ENCODE measurements at places on chromosomes 16 and 17. TPM values are rescaled to one million over a fixed set of nuclear protein-coding genes. Genes with fewer than 3 reads are reported as not detected.
A peak's percentile ranks its signal among the peaks of the same experiment; 100 is the strongest.

Gene TERB1
- not detected for total RNA-seq

DNA sequence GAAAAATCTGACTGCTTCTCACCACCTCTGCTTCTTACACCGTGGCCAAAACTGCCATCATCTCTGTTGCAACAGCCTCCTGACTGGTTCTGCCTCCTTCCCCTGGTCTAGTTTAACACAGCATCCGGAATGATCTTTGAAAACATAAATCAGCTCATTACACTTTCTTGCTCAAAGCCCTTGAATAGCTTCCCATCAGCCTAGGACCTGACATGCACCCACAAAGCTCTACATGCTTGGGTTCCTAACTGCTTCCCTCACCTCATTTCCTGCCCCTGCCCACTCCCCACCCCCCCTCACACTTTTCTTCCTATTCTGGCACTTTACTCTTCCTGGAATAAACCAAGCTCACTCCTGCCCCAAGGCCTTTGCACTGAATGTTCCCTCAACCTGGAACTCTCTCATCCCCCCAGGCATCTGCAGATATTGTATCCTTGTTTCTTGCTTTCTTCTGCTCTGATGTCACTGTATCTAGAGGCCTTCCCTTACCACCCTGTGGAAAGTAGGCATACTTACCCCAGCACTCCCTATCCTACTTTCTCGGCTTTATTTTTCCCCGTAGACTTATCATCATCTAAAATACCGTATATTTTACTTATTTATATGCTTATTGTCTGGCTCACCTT is 112.4 kb downstream of the FTO start:
- no peak for DNase-seq

- no peak for DNase-seq
Observed at GRCh38 chr17:75516619-75517296, 430 bp downstream of the TSEN54 start.

Gene CD300LB
- total RNA-seq = not detected

Gene GPR142
- total RNA-seq = not detected

DNA sequence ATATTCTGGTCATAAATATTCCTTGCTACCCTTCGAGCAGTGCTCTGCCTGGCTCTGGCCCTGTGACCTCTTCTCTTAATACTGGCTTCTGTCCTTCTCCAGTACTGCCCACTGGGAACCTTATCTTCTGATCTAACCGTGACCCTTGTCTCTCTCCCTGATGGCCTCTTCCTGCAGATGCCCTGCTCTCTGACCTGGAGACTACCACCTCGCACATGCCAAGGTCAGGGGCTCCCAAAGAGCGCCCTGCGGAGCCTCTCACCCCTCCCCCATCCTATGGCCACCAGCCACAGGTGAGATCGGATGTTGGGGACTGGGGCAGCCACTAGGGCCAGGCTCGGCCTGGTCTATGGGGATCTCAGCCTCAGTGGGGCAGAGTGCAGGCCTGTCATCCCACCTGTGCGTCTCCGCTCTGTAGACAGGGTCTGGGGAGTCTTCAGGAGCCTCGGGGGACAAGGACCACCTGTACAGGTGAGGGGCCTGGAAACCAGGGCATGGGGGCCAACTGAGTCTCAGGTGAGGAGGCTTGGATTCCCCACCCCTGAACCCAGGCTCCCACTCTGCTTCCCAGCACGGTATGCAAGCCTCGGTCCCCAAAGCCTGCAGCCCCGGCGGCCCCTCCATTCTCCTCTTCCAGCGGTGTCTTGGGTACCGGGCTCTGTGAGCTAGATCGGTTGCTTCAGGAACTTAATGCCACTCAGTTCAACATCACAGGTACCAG is 1.5 kb downstream of the TGFB1I1 start:
- peak; percentile 86 for DNase-seq

DNA sequence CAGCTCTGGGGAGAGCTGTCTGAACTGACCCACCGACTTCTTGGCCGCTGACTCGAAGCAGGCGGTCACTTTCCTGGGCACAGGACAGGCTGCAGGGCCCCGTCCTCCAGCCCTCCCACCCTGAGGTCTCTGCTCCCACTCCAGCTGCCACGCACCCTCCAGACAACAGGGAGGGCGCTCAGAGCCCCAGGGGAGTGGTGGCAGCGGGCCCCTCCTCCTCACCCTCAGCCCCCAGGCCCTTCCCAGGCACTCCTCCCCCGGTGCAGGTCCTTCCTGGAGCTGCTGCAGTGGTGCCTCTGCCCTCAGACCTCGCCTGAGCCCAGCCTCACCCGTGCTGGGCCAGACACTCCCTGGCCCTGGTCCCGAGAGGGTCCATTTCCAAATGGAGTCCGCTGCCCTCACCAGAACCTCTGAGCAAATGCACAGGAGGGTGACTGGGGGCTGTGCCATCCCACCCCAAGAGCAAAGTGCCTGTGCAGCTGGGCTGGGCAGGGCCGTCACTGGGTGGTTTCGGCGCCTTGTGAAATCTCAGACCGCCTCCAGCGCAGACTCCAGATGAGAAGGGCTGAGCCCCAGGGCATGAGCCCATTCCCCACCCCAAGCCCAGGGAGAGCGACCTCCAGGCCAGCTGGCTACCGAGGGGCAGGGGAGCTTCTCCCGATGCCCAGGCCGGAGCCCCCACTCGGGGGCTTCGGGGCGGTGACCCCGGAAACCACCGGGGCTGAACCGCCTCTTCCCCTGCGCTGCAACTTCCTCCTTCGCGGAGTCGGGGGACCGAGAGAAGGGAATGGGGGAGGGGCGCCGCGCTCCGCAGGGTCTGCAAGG is 717 bp downstream of the CYBA start:
- DNase-seq = peak; percentile 70

Gene RNF43
- total RNA-seq = 0.15 TPM

DNA sequence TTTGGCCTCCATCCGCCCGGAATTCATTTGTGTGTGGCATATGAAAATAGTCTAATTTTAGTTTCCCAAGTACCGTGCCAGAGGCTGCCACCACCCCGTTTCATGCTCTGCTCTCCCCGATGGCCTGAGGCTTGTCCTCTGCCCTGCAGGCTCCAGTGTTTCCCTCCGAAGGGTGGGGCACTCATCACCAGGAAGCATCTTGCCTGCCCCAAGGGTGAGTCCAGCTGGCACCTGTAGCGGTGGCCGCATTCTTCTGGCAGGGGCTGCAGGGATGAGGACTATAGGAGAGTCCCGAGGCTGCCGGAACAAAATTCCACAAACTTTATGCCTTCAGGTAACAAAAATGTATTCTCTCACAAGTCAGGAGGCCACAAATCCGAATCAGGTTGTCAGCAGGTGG is 23.1 kb upstream of the CMIP start:
- DNase-seq = no peak

DNA sequence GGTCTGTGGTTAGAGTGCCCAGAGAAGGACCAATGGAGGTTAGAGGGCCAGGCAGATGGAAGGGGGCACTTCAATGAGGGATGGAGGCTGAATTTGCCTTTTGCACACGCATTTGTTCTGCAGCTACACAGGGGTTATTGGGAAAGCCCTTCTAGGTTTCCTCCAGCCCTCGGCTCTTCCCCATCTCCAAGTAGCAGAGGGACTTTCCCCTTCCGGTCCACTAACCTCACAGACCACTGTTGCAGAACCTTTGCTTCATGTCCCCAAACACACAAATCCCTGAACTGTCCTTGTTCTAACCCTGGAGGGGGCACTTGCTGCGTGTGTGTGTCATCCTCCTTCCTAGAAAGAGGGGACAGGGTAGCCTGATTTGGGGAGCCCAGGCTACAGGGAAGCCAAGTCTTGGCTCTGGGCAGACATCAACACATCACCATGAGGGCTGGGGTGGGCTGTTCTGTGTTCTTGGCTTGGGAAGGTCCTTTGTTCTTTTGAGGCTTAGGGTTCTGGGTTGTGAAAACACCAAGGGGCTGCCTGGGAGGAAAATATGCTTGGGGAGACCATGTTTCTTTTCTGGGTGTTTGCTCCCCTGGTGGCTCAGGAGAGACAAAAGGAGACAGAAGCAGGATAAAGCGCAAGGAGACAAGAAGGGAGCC is 7.3 kb upstream of the NR1D1 start:
- no peak for DNase-seq

- no peak for DNase-seq
Observed at GRCh38 chr16:58124601-58124915, 4.6 kb downstream of the CFAP20 start.

Gene SNRNP25
- 40.5 TPM for total RNA-seq

DNA sequence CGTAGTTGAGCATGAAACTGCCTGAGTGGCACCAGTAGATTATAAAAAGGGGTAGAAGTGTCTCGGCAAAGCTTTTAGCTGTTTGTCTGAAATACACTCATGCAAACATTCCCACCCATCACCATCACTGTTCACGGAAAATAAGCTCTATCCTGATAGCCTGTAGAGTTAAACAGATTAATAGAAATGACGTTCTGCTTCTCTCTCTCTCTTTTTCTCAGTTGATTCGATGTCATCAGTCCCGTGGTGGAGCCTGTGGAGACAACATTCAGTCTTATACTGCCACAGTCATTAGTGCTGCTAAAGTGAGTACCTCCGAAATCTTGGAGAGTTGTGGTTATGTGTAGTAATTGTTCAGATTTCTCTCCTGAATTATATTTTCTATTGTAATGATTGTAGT is 224.7 kb downstream of the BCAS3 start:
- DNase-seq = no peak

Gene DPEP2
- total RNA-seq = not detected

DNA sequence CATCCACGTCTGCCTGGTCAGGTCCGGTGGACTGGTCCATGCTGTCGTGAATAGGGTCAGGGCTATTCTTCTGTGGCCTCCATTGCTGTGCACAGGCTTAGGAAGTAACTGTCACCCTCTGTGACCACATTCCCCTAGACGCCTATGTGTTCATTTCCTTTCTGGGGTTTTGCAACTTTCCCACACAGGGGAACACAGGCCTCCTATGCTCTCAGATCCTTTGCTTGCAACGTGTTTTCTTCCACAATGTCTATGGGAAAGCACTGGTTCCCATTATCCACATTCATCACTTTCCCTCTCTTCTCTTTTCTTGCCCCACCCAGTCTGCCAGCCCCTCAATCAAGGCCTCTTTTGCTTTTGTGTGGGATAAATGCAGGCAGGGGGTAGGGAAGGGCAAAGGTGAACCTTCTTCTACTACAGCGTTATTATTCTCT is 43.2 kb upstream of the DNAJA2 start:
- DNase-seq = no peak

Gene CCDC144A
- 1.1 TPM for total RNA-seq

DNA sequence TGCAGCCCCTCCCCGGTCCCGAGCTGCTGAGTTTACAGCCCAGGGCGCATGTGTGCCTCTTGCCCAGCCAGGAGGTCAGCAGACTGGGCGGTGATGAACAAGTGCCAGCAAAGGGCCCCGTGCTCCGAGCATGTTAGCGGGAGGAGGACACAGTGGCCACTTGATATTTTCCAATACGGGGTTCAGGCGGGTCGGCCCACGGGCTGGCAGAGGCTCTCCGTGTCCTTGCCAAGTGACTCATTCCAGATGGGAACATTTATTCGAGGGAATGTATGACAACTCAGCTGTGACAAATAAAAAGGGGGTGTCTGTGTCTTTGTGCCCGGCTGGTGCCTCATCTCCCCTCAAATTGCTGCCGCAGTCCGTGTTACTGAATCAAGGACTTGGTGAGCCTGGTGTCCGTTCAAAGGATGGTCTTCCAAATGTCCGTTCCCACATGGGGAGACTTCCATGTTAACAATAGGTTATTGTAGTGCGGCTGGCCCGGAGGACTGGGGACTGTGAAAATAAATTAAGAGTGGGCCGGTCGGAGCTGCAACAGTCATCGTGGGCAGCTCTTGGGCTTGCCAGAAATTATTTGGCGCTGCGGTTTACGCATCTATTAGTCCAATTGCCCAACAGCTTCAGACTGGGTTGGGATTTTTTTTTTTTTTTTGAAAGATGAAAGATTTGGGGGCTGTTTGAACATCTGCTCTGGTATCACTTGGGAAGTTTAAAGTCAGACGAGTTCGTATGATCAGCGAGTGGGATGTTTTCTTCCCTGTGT is 174.0 kb upstream of the CIBAR2 start:
- DNase-seq = no peak

Gene ACACA
- total RNA-seq = 82.7 TPM

Gene CRISPLD2
- 1.7 TPM for total RNA-seq

GRCh38 chr17:47119746-47120520 is 69.2 kb downstream of the CDC27 start:
- no peak for DNase-seq

DNA sequence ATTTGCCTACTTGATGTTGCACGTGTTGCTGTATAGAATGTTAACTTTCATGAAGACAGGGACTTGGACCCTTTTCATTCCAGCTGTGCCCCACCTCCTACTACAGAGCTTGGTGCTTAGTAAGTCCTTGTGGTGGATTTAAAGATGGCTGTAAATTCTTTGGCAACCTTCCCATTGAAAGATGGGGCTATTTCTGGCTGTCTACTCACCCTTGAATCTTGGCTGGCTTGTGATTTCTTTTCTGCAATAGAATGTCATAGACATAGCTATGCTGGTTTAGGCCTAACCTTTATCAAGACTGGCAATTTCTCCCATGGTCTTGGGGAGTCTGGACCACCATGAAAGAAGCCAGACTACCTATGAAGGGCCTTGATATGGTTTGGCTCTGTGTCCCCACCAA is 59.0 kb downstream of the ACSM2A start:
- no peak for DNase-seq

All from chondrocyte (in vitro differentiated cells).